ENCODE measurements at places on chromosomes 12 and 14. TPM values are rescaled to one million over a fixed set of nuclear protein-coding genes. Genes with fewer than 3 reads are reported as not detected.

DNA sequence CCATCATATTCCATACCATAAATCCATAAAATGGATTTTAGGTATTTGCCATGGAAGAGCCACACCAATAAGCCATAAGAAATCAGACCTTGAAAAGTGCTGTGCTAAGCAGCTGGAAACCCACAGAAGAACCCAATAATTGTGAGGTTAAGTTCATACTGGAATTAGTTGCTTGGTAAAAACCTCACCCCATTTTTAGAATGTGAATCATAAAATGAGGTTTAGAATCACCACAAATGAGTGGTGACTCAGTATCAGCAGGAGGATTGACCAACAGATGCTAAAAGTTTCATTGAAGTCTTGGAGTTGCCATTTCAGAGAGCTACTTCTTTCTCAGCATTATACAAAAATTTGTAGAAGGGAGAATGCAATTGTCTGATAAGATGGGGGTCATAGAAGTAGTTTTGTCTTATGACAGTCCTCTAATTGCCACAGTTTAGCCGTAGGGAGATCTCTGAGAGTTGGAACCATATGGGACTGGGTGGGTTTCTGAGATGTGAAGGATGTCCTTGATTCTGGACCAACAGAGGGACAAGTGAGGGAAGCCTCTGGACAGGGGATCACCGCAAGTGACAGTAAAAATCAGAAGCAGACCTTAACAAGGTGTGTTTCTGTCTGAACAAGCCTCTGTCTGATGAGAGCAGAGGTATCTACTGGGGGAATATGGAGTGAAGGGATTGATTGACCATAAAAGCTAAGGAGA lies 1.4 kb upstream of the STON2 start:
- H3K36me3 ChIP-seq: no peaks in the 10 kb centered on the region
- DNase-seq: no peak
- no peaks in the 10 kb centered on the region for H3K27me3 ChIP-seq
- H3K4me3 ChIP-seq: no peak overlapping the region

DNA sequence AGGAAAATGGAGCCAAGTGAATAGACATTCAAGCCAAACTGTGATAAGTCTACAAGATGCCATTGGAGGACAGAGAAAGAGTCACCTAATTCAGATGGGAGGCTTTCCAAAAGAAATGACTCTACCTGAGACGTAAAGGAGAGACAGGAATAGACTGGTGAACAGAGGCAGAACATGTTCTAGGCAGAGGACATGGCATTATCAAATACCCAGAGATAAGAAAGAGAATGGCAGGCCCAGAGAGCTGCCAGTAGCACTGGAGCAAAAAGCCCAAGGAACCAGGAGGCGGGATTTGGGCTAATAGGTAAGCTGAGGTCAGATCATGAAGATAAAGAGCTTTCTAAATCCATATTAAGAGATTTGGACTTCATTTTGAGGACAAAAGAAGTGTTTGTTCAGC lies 207.1 kb downstream of the AKAP6 start:
- H3K4me1 ChIP-seq: no peaks in the 10 kb centered on the region
- no peak overlapping the region for H3K4me3 ChIP-seq
- no peaks in the 10 kb centered on the region for H3K36me3 ChIP-seq
- H3K27ac ChIP-seq: no peak overlapping the region
- DNase-seq: no peak

- no peaks in the 10 kb centered on the region for H3K36me3 ChIP-seq
- H3K27me3 ChIP-seq: no peaks in the 10 kb centered on the region
- H3K27ac ChIP-seq: no peak overlapping the region
- no peak for DNase-seq
These were observed 7.0 kb downstream of the TMEM179 start for GRCh38 chr14:104597576-104597975.

DNA sequence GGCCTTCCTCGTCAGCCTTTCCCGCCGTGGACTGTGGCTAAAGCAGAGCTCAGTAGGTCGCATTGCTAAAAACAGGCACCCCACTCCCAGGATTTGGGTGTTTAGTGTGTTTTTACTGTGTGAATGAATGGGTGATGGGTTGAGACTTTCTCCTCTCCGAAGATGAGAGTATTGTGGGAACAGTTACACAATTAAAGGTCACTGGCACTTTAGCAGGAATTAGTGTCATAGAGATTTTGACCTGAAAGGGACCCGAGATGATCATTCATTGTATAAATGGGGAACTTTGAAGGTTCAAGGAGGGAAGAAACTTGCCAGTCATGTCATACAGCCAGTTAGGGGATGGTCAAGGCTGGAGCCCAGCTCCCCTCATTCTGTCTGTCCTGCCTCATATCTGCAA lies 56.9 kb downstream of the TSPAN9 start:
- no peaks in the 10 kb centered on the region for H3K36me3 ChIP-seq
- peaks cover 8% of the 10 kb centered on the region for H3K4me1 ChIP-seq
- H3K27ac ChIP-seq: no peak overlapping the region
- H3K27me3 ChIP-seq: peaks cover 48% of the 10 kb centered on the region
- DNase-seq: no peak

The GARIN6 gene
- not detected for total RNA-seq
